HT1080 (cell line): ENCODE measurements at places on chromosomes 7 and 10.

DNA sequence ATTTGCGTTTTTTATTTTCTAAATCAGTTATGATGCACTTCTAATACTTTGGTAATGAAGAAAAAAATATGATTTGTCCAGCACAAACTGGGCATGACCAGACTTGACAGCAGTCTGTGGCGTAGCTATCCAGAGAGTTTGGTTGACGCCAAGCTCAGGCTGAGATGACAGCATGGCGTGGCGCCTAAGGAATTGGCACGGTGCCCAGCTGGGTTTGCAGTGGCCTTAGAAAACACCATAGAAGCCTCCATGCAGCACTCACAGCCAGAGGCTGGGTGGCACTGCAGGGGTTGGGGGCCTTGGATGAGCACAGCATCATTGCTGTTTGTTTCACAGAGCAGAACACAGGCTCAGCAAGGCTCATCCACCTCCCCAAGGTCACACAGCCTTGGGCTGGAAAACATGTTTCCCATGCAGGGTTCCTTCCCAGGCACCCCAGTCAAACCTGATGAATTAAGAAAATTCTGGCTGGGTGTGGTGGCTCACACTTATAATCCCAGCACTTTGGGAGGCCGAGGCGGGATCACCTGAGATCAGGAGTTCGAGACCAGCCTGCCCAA is 88.9 kb downstream of the GTF2IRD1 start:
- no peak for DNase-seq

DNA sequence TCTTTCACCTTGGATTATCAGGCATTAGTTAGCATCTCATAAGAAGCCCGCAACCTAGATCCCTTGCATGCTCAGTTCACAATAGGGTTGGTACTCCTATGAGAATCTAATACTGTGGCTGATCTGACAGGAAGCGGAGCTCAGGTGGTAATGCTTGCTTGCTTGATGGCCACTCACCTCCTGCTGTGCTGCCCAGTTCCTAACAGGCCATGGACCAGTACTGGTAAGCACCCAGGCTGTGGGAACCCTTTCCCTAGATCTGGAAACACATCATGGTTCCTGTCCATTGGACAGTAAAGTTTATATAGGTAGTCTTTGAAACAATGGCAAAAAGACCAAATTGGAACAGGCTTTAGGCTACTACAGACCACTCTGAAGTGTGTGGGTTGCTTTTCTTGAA is 9.4 kb upstream of the CTTNBP2 start:
- no peak for DNase-seq

DNA sequence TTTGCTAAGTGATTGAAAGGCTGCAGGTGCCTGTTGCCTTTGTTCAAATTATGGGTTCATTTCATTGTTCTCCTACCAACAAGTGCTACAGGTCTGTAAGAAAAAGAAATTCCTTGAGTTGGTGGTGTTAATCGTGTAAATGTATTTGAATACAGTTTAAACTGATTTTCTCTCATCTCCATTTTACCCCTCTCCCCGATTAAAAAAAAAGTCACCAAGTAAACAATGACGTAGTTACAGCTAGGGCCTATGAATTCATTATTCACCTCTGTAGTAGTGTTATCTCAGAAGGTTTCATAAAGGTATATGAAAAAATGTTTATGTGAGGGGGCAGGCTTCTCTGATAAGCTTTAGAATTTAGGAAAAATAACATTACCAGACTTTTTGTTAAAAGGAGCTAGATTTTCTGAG is 1.1 kb downstream of the REEP3 start:
- no peak for DNase-seq

DNA sequence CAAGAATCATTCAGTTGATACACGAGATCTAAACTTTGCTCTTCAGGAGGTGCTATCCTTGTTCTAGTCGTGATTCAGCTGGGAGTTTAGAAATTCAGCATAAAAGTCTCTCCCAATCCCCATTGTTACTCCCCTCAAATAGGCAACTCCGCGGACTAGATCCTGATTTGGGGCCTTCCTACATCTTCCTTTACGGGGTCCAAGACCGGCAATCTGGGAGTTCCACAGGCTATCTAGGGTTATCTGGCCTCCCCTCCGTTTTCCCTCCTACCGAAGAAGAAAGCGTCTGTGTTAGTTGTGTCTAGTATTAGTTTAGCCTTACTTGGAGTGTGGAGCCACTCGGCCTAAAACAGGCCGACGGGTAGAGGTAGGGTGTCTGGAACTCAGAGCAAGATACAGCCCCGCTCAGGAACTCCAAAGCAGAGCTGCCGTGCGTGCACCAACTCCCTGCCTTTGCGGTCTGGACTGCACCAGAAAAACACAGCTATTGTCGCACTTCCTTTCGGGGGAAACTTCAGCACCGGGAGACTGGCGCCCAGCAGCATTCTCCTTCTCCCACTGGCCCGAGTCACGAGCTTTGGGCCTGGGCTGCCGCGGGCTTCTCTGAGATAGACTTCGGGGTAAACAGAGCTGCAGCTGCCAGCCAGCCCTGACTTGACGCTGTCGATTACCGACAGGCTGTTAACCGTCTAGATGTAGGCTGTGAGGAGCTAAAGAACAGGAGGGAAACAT is 1.5 kb upstream of the DLX5 start:
- DNase-seq: no peak

- no peak for DNase-seq
Measured at GRCh38 chr10:69684020-69684980, 54.3 kb downstream of the FAM241B start.

DNA sequence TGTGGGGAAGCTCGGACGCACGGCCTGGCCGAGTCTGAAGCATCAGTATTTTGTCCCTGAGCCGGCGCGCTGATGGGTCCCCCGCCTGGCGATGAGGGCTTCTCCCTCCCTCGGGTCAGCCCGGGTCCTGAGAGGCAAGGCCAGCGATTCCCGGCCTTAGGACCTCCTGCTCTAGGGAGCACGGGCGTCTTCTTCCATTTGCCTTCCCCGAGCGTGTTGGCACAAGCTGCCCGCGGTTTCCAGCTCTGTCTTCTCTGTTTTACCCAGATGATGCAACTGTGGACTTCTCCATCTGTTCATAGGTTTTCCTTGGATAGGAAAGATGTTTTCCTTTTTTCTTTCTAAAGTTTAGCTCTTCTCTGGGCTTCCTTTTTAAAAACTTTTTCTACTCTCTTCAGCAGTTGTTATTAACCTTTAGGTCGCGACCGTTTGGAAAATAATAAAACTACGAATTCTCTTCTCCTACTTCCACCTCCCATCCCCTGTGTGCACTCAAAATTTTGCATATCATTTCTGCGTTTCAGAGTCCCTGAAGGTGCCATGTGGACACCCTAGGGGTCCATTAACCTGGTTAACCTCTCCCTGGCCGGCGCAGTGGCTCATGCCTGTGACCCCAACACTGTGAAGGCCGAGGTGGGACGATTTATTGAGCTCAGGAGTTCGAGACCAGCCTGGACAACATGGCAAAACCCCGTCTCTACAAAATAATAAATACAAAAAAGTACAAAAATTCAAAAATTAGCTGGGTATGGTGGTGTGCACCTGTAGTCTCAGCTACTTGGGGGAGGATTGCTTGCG is 1.4 kb upstream of the SLC25A28 start:
- no peak for DNase-seq

DNA sequence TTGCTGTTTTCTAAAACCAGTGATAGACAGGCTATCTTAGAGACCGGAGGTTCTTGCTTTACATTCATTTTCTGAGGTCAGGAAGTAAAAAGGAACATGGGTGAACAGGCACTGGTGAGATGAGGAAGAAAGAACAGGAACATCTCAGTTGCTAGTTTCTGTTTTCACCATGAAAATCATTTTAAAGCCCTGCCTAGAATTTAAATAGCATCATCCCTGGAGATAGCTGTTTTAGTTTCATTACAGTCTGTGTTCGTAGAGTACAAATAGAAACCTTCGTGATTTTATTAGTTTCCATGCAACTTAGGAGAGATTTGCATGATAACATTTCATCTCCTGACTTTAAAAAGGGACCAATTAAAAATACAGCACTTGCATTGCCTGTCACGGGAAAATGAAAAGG is 14.7 kb downstream of the KCNMA1 start:
- DNase-seq: no peak

- DNase-seq: no peak
Measured at GRCh38 chr10:125514206-125515162, 168.5 kb downstream of the TEX36 start.

GRCh38 chr10:47364911-47365310 is 16.7 kb downstream of the RBP3 start:
- DNase-seq: no peak

GRCh38 chr7:38632411-38632810 is 1.2 kb upstream of the AMPH start:
- DNase-seq: no peak

- DNase-seq: no peak
Measured at GRCh38 chr7:121006711-121007315, 18.3 kb downstream of the CPED1 start.

- DNase-seq: no peak
Measured at GRCh38 chr7:82600531-82600930, 157.0 kb upstream of the CACNA2D1 start.

DNA sequence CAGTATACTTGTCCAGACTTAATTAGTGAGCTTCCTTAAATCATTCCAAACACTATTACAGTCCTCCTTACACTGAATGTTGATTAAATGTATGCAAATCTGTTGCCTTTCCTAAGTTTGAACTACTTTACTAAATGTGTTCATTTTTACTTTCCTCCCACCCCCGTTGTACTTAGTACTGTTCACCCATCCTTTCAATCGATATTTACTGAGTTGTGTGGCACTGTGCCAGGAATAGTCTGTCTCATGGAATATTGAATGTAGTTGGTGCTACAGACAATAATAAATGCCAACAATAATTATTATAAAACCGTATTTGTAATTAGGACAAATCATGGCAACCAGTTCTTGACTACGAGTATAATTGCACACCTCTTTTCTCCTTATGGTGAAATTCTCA is 335.7 kb downstream of the GPR37 start:
- no peak for DNase-seq
